ENCODE measurements at places on chromosomes 13 and 19.

DNA sequence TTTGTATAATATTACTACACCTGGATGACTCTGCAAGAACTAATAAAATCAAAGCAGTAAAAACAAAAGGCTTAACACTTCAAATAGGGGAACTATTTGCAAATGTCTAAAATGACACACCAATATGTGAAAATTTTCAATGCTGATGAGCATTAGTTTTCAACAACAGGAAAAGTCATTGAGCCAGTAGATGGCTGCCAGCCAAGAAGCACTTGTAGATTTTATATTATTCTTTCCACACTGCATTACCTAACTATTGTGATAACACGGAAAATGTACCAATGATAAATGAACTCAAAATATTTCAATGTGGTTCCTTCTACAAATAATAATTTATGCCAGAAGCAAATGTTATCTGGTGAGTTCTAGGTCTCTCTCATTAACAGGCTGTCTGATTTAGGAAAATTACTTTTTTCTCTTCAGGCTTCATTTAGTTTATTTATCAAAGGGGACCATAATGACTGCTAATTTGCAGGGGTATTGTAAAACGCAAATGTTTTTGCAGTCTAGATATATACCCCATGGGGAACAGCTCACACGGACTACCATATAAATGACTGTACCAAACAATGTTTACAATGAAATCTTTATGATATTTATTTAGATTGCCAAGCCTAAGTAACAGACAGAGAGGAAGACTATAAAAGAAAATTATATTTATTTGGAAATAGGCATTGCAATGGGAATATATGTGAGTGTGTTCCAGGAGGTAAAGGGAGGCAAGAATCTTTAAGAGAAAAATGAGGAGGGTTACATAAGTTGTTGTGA lies 407.8 kb downstream of the LIG4 start:
- peak; percentile 81 for DNase-seq

DNA sequence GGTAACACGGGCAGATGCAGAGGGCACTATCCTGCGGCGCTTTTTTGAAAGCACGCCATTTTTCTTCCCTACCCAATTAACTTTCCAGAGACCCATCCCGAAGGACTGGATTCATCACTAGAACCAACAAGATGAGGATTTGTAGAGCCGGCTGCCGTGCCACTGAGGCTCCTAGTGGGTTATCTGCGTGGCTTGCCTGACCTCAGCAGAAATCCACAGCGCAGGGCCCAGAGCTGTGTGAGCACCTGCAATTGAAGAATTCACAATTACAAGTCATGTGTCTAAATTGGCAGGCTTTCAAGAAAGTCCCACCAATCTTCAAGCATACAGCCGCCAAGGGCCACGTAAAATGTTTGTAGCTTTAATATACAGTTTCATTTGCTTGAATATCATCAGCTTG lies 75.5 kb downstream of the ALOX5AP start:
- DNase-seq, result peak; percentile 82

GRCh38 chr19:45729800-45730290 lies 851 bp downstream of the FBXO46 start:
- no peak for DNase-seq

GRCh38 chr13:98710521-98710920 lies 42.0 kb downstream of the SLC15A1 start:
- DNase-seq, result no peak

DNA sequence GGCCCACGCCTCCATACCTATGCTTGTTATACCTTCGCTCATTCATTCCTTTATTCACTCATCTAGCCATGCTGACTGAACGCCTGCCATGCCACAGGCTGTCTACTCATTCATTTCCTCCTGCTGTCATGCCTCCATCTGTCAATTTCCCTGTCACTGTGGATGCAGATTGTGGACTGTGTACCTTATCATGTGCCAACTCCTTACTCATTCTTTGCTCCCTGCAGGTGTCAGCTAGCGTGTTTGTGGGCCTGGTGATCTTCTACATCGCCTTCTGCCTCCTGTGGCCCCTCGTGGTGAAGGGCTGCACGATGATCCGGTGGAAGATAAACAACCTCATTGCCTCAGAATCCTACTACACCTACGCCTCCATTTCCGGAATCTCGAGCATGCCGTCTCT lies 4.1 kb upstream of the PSMD8 start:
- no peak for DNase-seq

- DNase-seq, result no peak
Measured at GRCh38 chr19:37698216-37698615, 21.3 kb downstream of the ZNF607 start.

DNA sequence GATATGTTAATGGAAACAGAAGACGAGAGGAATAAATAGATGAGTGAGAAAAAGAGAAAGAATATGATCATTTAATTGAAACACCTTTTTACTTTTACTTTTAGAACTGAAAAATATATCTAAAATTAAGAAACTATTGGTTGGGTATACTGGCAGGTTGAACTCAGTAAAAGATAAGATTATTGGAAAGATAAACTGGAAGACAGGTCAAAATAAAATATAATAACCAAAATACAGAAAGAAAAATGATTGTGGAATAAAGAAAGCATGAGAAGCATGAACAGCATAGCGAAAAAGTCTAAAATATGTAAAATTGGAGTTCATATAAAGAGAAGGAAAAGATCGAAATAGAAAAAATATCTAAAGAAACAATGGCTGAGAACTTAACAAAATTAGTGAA lies 242.2 kb upstream of the MIR17HG start:
- no peak for DNase-seq

- DNase-seq, result no peak
Measured at GRCh38 chr19:29531458-29532025, 5.7 kb downstream of the VSTM2B start.

- DNase-seq, result no peak
Measured at GRCh38 chr13:109012115-109012514, 382.7 kb downstream of the MYO16 start.

GRCh38 chr13:110108348-110109139 lies 198.4 kb downstream of the COL4A1 start:
- peak; percentile 77 for DNase-seq

- DNase-seq, result no peak
Measured at GRCh38 chr19:49890349-49891311, 6.1 kb downstream of the IL4I1 start.

DNA sequence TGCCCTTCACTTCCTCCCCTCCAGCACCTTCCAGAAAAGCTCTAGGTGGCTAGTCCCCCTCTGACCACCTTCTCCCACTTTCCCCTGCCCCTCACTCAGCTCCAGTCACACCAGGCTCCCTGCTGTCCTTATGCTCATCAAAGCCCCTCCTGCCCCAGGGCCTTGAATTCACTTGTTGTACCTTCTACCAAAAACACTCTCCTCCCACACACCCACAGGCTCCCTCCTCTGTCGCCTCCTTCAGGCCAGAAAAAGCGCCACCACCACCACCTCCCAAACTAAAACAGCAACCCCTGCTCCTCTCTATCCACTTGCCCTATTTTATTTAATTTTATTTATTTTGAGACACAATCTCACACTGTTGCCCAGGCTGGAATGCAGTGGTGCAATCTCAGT lies 4.8 kb upstream of the CEACAM16 start:
- DNase-seq, result no peak

DNA sequence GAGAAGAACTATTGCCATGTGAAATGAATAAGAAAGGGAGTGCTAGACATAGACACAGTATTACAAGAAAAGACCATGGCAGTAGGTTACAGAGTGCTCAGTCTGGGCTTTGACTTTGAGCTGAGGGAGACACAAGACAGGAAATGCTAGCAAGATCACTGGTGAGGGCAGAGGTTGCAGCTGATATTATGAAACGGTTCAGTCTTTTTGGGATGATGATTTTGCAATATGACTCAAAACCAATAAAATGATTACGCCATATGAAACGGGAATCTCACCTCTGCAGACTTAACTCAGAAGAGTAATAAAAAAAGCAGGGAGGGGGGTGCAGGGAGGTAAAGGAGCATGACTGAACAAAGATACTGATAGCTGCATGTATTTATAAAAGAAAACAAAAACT lies 123.1 kb downstream of the RBM26 start:
- no peak for DNase-seq

DNA sequence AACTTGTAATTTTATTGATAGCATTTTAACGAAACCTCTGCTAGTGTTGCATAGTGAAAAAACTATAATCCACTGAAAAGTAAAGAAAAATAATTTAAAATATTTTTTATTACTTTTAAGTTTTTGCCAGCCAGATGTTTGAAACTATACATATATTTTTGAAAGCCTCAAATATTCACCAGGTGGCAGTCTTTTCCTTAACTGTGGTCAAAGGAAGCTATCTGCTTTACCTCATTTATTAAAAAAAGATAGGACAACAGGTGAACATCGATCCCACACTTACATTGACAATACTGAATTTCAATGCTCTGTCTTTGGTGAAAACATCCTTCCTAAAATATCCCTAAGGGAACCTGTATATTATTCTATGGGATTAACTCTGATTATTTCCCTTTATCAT lies 100.5 kb downstream of the TRPC4 start:
- peak; percentile 24 for DNase-seq

GRCh38 chr19:32652894-32653598 lies 21.9 kb downstream of the ANKRD27 start:
- DNase-seq, result no peak

DNA sequence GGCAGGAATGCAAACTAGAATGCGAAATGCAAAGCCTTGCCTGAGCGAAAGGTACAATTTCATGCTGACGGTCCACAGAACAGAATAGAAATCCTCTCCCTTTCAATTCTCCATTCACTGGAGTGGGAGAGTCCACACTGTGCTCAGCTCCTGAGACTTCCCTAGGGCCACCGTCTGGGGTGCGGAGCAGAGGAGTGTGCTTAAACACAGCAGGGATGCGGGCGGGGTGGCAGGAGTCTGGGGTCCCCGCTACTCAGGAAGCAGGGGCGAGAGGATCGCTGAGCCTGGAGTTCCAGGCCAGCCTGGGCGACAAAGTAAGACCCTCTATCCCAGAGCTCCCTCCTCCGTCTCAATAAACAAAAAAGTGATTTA lies 552 bp upstream of the ZNF816 start:
- no peak for DNase-seq

- DNase-seq, result peak; percentile 75
Measured at GRCh38 chr19:13093407-13094105, 9.1 kb downstream of the LYL1 start.

DNA sequence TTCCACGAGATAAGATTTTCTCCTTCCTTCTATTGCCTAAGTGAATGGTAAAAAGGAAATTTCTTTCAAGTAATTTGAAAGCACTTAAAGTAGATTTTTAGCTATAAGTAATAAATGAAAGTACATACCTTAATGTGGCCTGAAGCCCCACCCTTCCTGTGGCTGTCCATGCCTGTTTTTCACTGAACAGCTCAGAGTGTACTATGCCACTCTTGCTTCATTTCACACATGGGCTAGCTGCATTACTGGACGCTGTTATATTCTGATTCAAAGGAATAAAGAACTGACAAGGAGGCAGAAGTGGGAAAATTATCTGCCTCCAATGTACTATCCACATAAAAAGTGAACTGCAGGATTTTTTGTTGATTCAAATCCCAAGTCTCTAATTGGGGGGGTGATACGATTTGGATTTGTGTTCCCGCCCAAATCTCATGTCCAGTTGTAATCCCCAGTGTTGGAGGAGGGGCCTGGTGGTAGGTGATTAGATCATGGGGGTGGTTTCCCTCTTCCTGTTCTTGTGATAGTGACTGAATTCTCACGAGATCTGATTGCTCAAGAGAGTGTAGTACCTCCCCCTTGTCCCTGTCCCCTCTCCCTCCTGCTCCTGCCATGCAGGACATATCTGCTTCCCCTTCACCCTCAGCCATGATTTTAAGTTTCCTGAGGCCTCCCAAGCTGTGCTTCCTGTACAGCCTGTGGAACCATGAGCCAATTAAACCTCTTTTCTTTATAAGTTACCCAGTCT lies 154.7 kb upstream of the SGCG start:
- DNase-seq, result no peak

DNA sequence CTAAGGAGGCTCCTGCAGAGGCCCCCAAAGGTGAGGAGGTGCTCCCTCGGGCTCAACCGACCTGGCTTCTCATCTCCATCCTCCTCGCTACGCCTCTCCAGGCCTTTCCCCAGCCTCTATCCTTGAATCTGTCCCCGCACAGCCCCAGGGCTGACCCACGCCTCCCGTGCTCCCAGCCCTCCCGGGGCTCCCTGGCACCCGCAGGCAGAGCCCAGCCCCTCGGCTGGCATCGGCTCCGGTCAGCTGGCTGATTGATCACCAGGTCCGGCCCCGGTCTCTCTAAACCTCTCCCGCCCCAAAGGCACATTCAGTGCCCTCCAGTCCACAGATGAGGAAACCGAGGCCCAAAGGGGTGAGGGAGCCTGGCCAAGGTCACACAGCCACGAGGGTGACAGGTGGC lies 2.5 kb downstream of the MYBPC2 start:
- DNase-seq, result no peak

All from COR-L47 (cell line).